ENCODE measurements at places on chromosomes 7 and 10.

DNA sequence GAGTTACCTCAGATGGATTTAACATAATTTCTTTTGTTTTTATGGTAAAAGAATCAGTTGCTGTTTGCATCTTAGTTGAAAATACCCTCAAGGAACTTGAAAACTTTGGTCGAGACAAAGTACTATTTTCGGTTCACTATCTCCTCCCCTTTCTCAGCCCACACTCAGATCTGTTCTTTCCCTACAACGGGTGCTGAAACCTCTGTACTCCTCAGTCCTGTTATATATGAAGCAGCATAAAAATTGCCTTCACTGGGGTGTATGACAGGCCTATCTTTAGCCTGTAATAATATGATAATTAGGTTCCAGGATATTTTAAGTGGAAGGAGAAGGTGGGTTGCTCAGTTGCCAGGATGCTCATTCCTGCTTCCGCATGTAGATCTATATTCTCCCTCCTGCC, 105.2 kb upstream of the NOBOX start:
- DNase-seq: no peak

- DNase-seq: no peak
Observed at GRCh38 chr7:64867863-64868440, 35.1 kb upstream of the ZNF273 start.

DNA sequence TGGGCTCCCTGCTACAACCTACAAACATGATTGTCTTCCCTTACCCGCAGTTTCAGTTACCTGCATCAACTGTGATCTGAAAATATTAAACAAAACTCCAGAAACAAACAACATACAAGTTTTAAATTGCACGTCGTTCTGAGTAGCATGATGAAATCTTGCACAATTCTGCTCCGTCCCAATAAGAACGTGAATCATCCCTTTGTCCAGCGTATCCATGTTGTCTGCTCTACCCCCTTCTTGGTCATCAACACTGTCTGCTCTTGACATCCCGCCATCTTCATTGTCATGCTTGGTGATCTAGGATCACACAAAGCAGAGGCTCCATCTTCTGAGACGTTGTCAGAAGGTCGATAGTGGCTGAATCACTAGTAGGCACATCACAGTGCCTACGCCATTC, 53.9 kb downstream of the ACADSB start:
- no peak for DNase-seq

GRCh38 chr7:80218723-80219122, 84.1 kb downstream of the GNAI1 start:
- no peak for DNase-seq
